ENCODE measurements at places on chromosomes 12 and 14.

- no peak for DNase-seq
Observed at GRCh38 chr14:49886523-49886922, 6.4 kb upstream of the ARF6 start.

DNA sequence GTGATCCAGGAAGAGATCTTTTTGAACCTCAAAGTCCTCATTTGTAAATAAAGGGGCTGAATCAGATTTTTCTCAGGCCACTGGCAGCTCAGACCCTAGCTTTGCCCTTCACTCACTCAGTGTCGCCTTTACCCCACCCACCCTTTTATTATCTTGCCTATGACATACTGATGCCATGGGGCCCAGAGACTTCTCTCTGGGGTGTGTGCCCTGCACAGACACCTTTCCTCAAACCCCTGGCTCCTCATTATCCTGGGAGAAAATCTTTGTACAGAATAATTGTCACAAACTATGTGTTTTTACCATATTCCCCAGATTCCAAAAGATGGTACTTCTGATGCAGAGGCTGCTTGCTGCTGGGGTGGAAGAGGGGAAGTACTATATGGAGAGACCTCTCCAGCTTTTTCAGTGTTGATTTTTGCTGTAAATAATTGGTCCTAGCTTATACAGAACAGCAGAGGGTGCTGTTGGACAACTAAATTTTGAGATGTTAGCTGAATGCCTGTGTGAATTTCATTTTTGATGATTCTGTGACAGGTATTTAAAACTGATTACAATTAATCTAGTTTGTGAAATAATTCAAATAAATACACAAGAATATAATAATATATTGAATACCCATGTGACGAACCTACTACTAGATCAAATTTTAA lies 53.9 kb upstream of the DCD start:
- DNase-seq = no peak

GRCh38 chr12:67085699-67086098 lies 183.5 kb upstream of the CAND1 start:
- DNase-seq = no peak

DNA sequence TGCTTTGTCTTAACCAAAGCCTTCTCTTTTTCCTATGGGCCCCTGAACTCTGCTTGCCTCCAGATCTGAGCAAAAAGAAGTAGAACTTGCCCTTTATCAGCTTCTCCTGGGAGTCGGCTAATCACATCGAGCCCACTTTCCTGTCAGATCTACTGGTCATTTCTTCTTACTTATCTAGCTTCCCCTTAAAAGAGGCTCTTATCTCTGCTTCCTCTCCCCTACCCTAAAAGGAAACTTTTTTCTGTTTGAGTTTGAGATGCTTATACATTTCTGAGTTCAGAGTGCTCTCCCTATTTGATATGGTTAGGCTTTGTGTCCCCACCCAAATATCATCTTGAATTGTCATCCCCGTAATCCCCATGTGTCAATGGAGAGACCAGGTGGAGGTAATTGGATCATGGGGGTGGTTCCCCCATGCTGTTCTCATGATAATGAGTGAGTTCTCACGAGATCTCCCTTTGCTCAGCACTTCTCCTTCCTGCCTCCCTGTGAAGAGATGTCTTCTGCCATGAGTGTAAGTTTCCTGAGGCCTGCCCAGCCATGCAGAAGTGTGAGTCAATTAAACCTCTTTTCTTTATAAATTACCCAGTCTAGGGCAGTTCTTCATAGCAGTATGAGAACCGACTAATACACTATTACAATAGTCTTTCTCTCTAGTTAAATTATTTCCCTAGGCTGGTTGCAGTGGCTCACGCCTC lies 114.7 kb upstream of the AMN1 start:
- DNase-seq = no peak

GRCh38 chr14:51743588-51744000 lies 91.9 kb downstream of the FRMD6 start:
- no peak for DNase-seq

- no peak for DNase-seq
Observed at GRCh38 chr12:99334285-99335056, 313.1 kb upstream of the GARIN6 start.

- no peak for DNase-seq
Observed at GRCh38 chr12:55727643-55728185, 1.1 kb downstream of the CD63 start.

- DNase-seq = no peak
Observed at GRCh38 chr12:98188650-98189077, 326.7 kb upstream of the TMPO start.

DNA sequence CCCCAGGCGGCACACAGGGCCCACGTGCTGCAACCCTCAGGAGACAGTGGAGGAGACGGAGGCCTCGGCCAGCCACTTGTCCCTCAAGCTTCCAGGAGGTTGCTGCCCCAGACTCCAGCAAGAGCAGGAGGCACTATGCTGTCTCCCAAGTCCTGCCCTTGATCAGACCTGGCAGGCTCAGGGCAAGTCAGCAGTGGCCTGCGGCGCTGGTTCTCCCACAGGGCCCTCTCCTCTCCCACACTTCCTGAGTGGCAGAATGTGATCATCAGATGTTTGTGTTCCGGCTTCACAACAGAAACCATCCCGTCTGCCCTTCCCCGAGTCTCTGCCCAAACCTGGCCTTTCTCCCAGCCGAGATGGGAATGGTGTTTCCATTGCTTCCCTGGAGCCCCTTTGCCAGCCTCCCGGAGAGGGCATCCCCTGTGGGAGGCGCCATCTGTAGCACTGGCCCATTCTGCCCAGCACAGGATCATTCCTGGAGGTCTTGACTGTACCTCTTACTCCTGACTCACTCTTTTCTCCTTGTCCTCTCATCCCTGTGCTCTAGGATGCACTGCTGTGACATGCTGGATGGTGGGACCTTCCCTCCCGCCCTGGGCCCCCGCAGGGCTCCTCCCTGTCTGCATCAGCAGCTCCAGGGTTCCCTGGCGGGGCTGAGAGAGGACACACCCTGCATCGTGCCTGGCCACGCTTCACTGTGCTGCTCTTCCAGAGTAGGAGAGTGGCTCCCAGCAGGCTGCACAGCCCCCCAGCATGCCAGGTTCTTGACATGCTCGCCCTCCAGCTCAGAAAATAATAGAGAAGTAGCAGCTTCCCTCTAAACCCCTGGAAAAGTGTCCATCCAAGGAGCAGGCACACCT lies 114.7 kb upstream of the FKBP4 start:
- no peak for DNase-seq

GRCh38 chr12:9711664-9712063 lies 21.2 kb downstream of the CLECL1 start:
- no peak for DNase-seq

DNA sequence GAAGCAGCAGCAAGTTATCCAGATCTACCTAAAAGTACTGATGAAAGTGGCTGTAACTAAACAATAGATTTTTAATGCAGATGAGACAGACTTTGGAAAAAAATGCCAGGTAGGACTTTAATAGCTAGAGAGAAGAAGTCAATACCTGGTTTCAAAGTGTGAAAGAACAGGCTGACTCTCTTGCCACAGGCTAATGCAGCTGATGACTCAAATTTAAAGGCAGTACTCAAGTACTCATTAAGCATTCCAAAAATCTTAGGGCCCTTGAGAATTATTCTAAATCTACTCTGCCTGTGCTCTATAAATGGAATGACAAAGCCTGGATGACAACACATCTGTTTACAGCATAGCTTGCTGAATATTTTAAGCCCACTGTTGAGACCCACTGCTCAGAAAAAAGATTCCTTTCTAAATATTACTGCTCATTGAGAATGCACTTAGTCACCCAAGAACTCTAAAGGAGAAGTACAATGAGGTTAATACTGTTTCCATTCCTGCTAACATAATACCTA lies 68.6 kb upstream of the SYT1 start:
- no peak for DNase-seq

GRCh38 chr12:109466821-109467220 lies 10.3 kb downstream of the KCTD10 start:
- DNase-seq = no peak

DNA sequence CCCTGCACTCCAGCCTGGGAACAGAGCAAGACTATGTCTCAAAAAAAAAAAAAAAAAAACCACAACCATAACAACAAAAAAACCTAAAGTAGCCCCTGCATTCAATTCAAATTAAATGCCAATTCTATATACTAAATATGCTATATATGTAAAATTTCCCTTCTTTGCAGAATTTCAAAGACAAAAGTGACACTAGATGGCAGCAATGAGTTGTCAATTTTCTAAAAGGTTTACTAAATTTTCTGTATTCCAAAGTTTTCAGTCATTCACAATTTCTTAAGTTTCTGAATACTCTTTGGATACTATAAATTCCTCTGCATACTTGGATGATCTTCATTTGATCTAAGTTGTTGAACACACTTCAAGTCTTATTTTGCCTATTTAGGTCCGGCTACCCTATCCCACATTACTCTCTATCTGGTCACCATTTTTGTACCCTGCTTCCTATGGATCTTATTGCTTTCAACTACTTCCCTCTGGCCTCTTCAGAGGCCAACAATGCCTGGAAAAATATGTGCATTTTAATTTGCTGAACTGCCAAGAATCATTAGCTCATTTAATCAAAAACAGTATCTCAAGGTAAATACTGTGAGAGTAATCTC lies 27.9 kb downstream of the HNRNPC start:
- no peak for DNase-seq

DNA sequence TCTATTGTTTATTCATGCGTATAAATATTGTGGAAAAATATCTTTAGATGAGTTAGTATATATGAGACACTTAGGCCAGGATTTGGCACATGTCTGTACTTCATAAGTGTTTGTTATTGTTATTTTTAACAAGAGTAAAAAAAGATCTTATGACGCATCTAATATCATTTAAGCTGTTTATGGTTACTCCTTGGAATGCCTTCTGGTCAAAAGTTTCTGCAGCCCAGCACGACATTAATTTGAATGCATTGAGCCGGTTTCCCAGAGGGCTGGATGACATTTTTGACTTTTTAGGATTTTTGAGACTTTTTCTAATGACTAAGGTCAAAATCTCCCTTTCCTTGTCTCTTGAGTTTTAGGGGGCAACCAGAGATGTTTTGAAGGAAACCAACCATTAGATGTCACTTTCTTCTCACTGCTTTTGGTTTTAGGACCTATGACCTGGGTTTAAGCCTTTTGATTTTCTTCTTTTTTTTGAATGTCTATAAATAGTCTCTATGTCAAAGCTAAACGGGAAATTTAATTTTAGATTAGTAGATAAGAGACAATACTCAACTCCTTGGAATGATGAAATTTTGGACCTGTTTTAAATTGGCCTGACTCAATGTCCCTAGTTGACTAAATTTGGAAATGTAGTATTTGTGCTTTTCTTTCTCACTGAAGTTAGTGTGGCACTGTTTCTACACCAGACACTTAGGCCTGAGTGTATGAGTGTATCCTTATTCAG lies 215.5 kb downstream of the AEBP2 start:
- DNase-seq = no peak

DNA sequence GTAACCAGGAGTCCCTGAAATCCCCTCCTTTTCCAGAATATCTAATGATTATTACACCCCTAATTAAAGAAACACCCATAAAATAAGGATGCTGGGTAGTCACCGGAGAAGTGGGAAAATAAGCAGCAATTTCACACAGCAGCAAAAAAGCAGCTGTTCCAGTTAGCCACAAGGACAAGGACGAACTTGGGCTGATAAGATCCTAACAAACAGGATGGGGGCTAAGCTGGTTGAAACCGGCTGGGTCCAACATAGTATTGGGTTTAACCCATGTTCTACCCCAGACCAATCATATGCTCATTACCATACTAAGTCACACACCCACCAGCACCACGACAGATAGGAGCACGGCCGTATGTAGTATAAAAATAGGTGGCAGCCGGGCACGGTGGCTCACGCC lies 100.7 kb downstream of the RPL10L start:
- DNase-seq = no peak

DNA sequence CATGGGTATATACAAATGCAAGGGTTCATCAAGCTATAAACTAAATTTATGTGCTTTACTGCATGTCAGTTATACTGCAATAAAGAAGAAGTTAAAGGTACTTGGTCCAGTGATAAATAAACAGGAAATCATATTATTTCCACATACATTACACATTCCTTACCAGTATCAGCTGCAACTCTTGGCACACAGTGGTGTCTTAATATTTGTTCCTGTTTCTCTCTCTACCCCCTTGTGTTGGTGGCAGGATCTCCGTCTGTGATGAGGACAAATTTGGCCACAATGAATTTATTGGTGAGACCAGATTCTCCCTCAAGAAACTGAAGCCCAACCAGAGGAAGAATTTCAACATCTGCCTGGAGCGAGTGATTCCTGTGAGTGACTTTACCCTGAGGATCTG lies 19.2 kb upstream of the OAS1 start:
- no peak for DNase-seq

- no peak for DNase-seq
Observed at GRCh38 chr14:89304972-89305703, 111.9 kb downstream of the FOXN3 start.

DNA sequence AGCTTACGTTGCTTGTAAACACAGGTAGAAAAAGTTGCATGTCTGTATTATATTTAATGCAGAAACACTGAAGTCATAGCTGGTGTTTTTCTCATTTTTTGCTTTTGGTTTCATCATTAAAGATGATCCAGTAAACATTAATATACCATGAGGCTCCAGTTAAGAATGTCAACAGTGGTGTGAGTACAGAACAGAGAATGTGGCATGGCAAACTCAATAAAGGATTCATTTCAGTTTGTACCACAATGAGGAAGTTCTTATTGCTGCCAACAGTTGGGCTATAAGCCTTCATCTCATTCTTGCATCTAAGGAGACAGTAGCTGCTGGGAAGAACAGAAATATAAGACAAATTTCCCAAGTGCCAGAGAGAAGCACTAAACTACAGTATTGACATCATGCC lies 72.1 kb upstream of the ST8SIA1 start:
- no peak for DNase-seq

- no peak for DNase-seq
Observed at GRCh38 chr12:113333418-113333750, 1.5 kb downstream of the SLC8B1 start.

- DNase-seq = no peak
Observed at GRCh38 chr12:81245907-81246570, 168.2 kb downstream of the ACSS3 start.

DNA sequence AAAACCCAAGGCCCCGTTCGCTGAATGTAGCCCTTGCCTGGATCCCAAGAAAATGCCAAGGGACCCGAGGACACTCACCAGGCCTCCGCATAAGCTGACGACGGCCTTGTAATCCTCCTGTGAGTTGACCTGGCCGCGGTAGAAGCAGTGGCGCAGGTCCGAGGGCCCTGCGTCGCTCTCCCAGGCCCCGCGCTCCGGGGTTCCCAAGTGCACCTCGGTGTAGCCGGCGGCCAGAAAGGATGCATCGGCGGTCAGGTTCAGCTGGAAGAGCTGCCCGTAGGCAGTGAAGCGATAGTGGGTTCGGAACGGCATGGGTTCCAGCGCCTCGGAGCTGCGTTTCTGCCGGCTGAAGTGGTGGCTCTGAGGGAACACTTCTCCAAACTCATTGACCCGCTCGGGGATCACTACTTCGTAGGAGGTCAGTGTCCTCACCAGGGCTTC lies 1.2 kb downstream of the ADAMTS20 start:
- DNase-seq = no peak

DNA sequence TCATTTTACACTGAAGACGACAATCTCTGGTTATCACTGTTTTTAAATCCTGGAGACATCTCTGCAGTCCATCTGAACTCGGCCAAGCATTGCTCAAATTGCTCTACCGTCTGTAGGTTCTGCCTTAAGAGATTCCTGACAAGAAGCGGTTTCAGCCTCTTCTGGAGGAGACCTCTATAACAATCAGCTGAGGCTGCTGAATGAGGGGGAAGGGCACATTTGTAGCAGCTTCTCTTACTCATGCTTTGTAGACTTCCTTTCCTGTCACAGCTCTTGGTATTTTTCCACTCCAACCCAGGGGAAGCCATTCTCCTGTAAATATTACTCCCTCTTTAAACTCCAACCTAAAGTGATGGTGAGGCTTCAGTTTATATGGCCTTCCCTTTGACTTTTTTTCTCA lies 3.0 kb downstream of the ARG2 start:
- peak; percentile 6 for DNase-seq

GRCh38 chr14:69288956-69289705 lies 29.2 kb downstream of the GALNT16 start:
- DNase-seq = no peak
